Esophagus muscularis mucosa (tissue), 4 donors: ENCODE measurements at places on chromosomes 13 and 19.
A peak's percentile ranks its signal among the peaks of the same experiment; 100 is the strongest.

- no peaks in the 10 kb centered on the region for H3K27me3 ChIP-seq
- H3K4me3 ChIP-seq, result no peak overlapping the region
- H3K4me1 ChIP-seq, result peaks cover 48% of the 10 kb centered on the region
- peaks cover 42% of the 10 kb centered on the region for H3K36me3 ChIP-seq
Observed at GRCh38 chr19:58581227-58582141, 8.3 kb upstream of the MZF1 start.

- no peaks in the 10 kb centered on the region for H3K27me3 ChIP-seq
- H3K36me3 ChIP-seq, result no peaks in the 10 kb centered on the region
- H3K27ac ChIP-seq, result no peak overlapping the region
- H3K4me1 ChIP-seq, result peaks cover 10% of the 10 kb centered on the region
- DNase-seq, result no peak
Observed at GRCh38 chr13:44079413-44080205, 199.9 kb downstream of the LACC1 start.

DNA sequence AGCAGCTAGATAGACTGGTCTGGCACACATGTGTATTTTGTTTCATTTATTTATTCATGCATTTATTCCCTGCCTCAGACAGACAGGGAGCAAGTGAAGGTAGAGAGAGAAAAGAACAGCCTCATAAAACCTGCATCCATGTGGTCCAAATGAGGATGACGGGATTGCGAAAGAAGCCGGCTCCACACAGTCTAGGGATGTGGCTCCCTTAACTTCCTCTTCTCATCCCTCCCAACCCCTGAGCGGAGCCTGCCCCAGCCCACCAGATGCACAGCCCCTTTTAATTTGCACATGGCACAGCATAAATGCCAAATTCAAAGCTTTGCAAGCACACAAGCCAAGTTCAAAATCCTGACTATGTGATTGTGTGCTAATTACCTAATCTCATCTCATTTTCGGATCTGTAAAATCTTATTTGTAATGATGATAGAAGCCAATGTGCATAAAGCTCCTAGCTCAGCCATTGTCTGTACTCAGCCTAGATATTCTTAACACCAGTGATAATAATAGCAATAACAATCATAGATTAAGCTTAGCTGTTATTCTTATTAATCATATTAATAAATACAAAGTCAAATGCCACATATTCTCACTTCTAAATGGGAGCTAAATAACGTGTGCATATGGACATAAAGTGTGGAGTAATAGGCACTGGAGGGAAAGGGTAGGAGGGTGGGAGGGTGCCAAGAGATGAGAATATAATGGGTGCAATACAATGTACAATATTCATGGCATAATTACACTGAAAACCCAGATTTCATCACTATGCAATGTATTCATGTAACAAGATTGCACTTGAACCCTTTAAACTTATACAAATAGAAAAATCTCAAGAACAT is 156.3 kb downstream of the DCT start:
- no peaks in the 10 kb centered on the region for H3K27me3 ChIP-seq
- no peaks in the 10 kb centered on the region for H3K4me1 ChIP-seq
- no peak overlapping the region for H3K27ac ChIP-seq
- no peak overlapping the region for H3K4me3 ChIP-seq
- DNase-seq, result peak; percentile 47

- H3K27ac ChIP-seq, result no peak overlapping the region
- H3K4me1 ChIP-seq, result no peaks in the 10 kb centered on the region
- no peaks in the 10 kb centered on the region for H3K36me3 ChIP-seq
- no peak overlapping the region for H3K4me3 ChIP-seq
Observed at GRCh38 chr13:110006304-110006703, 219.9 kb upstream of the IRS2 start.

- no peak overlapping the region for H3K27ac ChIP-seq
- H3K27me3 ChIP-seq, result no peaks in the 10 kb centered on the region
- DNase-seq, result no peak
- no peak overlapping the region for H3K4me3 ChIP-seq
Observed at GRCh38 chr13:46197299-46198048, 14.3 kb upstream of the LRRC63 start.

GRCh38 chr19:13959962-13960862 is 7.9 kb downstream of the DCAF15 start:
- peaks cover 18% of the 10 kb centered on the region for H3K4me1 ChIP-seq
- H3K4me3 ChIP-seq, result no peak overlapping the region
- H3K27ac ChIP-seq, result no peak overlapping the region
- no peaks in the 10 kb centered on the region for H3K27me3 ChIP-seq
- no peak for DNase-seq

GRCh38 chr19:28288572-28289264 is 924.2 kb downstream of the UQCRFS1 start:
- no peak overlapping the region for H3K4me3 ChIP-seq
- no peaks in the 10 kb centered on the region for H3K27me3 ChIP-seq
- no peak for DNase-seq
- no peaks in the 10 kb centered on the region for H3K36me3 ChIP-seq
- H3K4me1 ChIP-seq, result no peaks in the 10 kb centered on the region

GRCh38 chr13:27044837-27045570 is 126.6 kb downstream of the USP12 start:
- no peaks in the 10 kb centered on the region for H3K36me3 ChIP-seq
- H3K27ac ChIP-seq, result no peak overlapping the region
- peak; percentile 64 for DNase-seq
- peaks cover 14% of the 10 kb centered on the region for H3K4me1 ChIP-seq
- H3K4me3 ChIP-seq, result no peak overlapping the region

DNA sequence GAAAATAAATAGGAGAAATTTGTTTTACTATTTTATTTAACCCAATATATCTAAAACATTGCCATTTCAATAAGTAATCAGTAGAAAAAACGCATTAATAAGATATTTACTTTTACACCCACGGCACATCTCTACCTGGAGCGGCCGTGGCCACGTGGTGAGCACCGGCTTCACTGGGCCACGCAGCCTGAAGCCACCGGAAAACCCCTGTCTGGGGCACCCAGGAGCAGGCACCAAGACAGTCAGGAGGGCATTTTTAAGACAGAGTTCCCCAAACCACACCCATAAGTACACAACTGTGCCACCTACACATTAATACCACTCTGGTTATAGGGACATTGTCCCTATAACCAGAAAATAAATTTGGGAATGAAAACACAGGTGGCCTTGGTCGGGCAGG is 80.9 kb downstream of the SPACA7 start:
- no peaks in the 10 kb centered on the region for H3K36me3 ChIP-seq
- DNase-seq, result peak; percentile 79
- H3K27me3 ChIP-seq, result no peaks in the 10 kb centered on the region
- H3K4me1 ChIP-seq, result no peaks in the 10 kb centered on the region

DNA sequence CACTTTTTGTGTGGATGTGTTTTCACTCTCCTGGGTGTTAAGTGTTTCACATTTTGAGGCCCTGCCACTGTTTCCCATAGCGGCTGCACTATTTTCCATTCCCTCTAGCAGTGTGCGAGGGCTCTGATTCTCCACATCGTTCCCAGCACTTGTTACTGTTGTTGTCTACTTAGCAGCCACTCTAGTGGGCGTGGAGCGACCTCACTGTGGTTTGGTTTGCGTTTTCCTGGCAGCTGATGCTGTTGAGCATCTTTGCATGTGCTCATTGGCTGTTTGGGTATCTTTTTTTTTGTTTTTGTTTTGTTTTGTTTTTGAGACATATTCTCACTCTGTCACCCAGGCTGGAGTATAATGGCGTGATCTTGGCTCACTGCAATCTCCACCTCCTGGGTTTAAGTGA is 14.4 kb downstream of the NAXD start:
- no peak overlapping the region for H3K27ac ChIP-seq
- H3K27me3 ChIP-seq, result no peaks in the 10 kb centered on the region
- H3K4me1 ChIP-seq, result peaks cover 63% of the 10 kb centered on the region

- no peaks in the 10 kb centered on the region for H3K4me1 ChIP-seq
- H3K4me3 ChIP-seq, result no peak overlapping the region
- no peak for DNase-seq
- H3K36me3 ChIP-seq, result no peaks in the 10 kb centered on the region
- no peaks in the 10 kb centered on the region for H3K27me3 ChIP-seq
Observed at GRCh38 chr13:94534166-94534565, 54.7 kb upstream of the DCT start.

- H3K27ac ChIP-seq, result peak within 1 kb of the TSS; percentile 76
- H3K4me1 ChIP-seq, result peaks cover 70% of the 10 kb centered on the region
- no peaks in the 10 kb centered on the region for H3K27me3 ChIP-seq
- H3K36me3 ChIP-seq, result no peaks in the 10 kb centered on the region
Observed at GRCh38 chr19:46624958-46625661, at the start of gene PTGIR. Gene PTGIR, minus strand, starts transcription at chr19:46625089. Its CDS starts 864 bp downstream, at chr19:46624225.

DNA sequence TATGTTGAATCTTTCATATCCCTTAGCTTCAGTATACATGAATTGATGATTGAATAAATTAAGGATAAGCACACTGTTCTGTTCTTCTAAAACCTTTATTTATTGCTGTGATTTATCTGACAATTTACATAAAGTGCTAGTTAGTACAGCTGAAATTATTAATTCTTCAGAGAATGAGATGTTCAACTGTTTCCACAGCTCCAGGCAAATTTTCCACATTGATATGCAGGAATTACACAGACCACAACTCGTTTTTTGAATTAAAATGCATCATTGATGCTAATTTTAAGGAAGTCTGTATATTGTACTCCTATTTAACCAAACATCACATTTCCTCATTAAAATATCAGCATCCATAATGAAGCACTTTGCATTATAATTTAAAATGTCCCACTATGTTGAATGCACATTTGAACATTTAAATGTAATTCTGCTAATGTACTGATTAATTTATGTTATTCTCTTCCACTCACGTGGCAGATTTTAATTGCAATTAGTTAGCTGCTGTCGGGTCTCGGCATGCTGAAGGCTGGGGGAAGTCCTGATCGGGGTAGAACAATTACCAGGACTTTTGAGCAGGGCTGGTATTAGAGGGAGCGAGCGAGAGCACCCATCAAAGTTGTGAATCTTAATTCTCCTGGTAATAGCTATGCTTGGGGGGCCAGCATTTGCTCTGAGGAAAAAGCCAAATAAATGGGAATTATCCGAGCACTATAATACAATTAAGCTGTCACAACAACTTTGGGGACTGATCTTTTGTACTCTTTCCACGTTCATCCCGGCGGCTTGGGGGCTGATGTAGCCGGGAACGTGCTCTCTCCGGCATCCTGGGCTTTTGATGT is 136.7 kb upstream of the TMTC4 start:
- no peak overlapping the region for H3K27ac ChIP-seq
- H3K4me1 ChIP-seq, result no peaks in the 10 kb centered on the region
- H3K36me3 ChIP-seq, result no peaks in the 10 kb centered on the region
- no peak for DNase-seq
- peaks cover 3% of the 10 kb centered on the region for H3K27me3 ChIP-seq

GRCh38 chr13:28041501-28041900 is 53.0 kb upstream of the URAD start:
- peaks cover 12% of the 10 kb centered on the region for H3K4me1 ChIP-seq
- no peak overlapping the region for H3K4me3 ChIP-seq
- DNase-seq, result no peak
- no peak overlapping the region for H3K27ac ChIP-seq
- peaks cover 20% of the 10 kb centered on the region for H3K27me3 ChIP-seq

- no peak overlapping the region for H3K27ac ChIP-seq
- no peak overlapping the region for H3K4me3 ChIP-seq
- H3K4me1 ChIP-seq, result no peaks in the 10 kb centered on the region
- H3K36me3 ChIP-seq, result no peaks in the 10 kb centered on the region
- DNase-seq, result no peak
Observed at GRCh38 chr13:24640752-24641151, 39.5 kb upstream of the ATP12A start.

DNA sequence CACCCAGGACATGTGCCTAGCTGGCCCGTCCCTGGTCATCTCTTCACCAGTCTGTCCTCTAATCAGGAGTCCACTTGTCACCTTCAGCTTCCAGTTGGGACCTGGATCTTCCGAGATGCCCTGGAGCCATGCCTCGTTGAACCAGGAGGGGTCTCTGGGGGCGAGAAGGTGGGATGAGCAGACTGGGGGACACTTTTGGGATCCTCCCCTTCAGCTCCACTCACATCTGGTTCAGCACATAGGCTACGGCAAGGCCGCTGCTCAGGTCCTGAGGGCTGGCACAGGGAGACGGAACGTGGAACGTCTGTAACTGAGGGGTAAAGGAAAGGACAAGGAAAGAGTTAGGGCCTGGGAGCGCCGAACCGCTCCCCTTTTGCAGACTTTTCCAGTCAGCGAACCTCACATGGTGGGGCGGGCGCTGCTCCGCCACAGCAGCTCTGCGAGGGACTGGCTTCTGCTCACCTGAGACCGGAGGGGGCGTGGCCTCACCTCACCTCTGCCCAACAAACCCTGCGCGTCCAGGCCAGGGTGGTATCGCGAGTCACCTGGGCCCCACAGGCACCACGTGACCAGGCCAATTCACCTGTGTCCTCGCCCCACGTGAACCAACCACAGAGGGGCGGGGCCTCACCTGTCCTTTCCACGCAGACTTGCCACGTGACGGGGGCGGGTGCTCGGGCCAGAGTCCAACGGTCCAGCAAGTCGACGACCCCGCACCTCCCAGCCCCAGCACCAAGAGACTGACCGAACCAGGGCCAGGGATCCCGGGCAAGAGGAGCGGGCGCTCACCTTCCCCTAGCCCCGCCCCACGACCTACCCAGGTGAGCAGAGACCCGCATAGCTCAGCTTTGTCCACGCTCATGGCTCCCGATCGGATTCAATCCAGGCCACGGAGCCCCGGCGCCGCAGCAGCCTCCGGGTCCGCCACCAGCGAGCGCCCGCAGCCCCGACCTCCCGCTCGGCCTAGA is at the start of gene HOOK2:
Gene HOOK2, minus strand, starts transcription at position 965 of the 968 bp plus-strand sequence. Its CDS starts 103 bp downstream, at position 862.
- peak within 1 kb of the TSS; percentile 76 for H3K27ac ChIP-seq
- no peak for DNase-seq
- peaks cover 38% of the 10 kb centered on the region for H3K4me1 ChIP-seq
- H3K36me3 ChIP-seq, result no peaks in the 10 kb centered on the region

DNA sequence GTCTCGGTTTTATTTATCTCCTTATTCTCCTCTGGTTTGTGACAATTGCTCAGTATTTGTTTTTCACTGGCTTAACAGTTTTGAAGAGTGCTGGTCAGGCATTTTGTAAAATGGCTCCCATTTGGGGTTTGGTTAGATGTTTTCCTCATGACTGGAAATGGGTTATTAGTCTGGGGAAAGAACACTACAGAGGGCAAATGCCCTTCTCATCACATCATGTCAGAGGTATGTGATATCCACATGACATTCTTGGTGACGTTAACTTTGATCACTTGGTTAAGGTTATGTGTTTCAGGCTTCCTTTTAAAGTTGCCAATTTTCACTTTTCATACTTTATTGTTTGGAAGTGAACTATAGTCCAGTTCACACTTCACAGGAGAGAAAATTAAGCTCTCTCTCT is 74.8 kb upstream of the KLHL1 start:
- no peaks in the 10 kb centered on the region for H3K36me3 ChIP-seq
- H3K4me1 ChIP-seq, result no peaks in the 10 kb centered on the region
- no peaks in the 10 kb centered on the region for H3K27me3 ChIP-seq
- DNase-seq, result no peak
- no peak overlapping the region for H3K4me3 ChIP-seq

DNA sequence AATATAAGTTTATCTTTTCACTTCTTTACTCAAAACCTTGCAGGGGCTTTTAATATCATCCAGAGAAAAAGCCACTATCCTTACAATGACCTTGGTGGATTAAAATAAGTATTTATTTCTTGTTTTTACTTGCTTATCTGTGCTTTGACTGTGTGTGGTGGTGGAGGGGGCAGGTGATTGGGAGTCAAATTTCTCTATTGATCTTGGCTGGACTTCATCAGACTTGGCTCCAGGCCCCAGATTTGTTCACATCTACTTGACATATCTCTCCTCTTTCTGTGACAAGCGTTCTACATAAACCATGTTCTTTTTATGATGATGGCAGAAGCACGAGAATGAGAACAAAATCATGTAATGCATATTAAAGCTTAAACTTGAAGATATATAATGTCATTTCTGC is 670.8 kb downstream of the PCDH17 start:
- no peak overlapping the region for H3K4me3 ChIP-seq
- H3K4me1 ChIP-seq, result peaks cover 4% of the 10 kb centered on the region
- no peaks in the 10 kb centered on the region for H3K27me3 ChIP-seq
- H3K27ac ChIP-seq, result no peak overlapping the region
